Transverse colon (tissue), 4 donors: ENCODE measurements at places on chromosomes 12 and 14. TPM values are rescaled to one million over a fixed set of nuclear protein-coding genes. Genes with fewer than 3 reads are reported as not detected.

GRCh38 chr12:80814453-80814852 lies 97.7 kb downstream of the MYF5 start:
- DNase-seq, result no peak

GRCh38 chr12:64473176-64473575 lies 21.3 kb downstream of the TBK1 start:
- no peak for DNase-seq

DNA sequence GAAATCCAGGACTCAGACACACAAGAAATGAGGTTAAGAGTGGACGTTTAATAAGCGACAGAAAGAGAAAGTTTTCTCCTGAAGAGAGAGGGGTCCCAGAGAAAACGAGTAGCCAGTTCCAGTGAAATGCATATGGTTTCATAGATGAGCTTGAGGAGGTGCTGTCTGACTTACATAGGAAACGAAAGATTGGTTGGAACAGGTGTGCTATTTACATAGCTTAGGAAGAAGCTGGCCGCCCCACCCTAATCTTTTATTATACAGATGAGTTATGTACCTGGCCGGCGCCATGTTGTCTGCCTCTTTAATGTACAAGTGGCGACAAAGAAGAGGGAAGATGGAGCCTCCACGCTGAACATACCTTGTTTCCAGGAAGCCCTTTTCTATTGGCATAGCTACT lies 223.0 kb downstream of the SLC6A15 start:
- no peak for DNase-seq

DNA sequence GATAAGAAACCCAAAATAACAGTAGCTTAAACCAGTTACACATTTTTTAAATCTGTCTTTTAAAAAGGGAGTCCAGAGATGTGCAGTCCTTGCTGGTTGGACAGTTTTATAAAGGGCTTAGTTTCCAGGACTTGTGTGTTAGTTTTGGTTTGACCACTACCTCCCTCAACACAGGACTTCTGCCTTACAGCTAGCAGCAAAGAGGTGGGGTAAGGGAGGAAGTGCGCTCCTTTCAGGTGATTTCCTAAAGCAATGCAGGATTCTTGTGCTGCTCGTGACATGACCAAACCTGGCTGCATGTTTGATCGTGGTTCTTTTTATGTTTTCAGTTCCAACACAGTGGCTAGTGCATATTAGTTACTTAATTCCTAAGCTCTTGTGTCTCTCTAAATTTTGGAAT lies 266.2 kb downstream of the TMTC2 start:
- DNase-seq, result no peak

GRCh38 chr12:19932413-19932812 lies 435.9 kb upstream of the PDE3A start:
- DNase-seq, result no peak

GRCh38 chr12:40726366-40726765 lies 34.1 kb downstream of the CNTN1 start:
- no peak for DNase-seq

- no peak for DNase-seq
Measured at GRCh38 chr12:117111821-117112595, 12.8 kb upstream of the TESC start.

DNA sequence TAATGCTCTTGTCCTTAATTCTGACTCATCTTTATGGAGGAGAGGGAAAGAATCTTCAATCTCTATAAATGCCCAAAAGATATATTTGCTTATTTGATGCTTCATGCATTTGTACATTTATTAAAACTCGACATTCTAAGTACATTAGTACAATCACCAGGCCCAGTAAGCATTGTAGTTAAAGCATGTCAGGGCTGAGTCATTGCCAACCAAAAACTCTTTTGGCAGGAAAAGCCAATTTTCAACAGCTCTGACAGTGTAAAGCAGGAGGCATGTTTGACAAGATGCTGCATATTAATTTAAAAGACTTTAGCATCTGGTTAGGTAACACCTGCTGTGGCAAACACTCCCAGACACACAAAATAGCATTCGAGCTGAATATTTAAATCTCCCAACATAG lies 290.9 kb downstream of the PPFIA2 start:
- no peak for DNase-seq

DNA sequence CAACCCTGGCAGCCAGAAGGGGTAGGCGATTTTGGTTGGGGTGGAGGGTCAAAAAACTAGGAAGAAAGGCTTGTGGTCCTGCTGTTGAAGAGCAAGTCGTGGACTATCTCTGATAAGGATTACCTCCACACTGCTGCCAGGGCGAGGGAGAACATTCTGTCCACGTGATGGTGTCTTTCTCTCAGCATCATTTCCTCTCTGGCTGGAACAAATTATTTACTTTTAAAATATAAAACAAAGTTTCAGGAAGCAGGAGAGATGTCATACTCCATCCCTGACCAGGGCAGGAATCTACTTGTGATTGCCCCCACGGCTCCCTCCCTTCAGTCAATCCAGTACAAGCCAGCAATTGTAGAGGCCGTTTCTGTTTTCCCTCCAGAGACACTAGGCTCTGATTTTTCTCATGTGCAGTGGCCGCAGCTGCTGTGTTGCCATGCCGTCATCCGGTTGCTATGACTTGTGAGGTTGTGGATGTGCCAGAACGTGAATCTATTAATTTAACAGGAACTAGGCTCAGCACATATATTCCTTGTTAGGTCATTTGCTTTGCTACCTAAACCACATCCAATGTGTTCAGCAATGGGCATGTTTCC lies 61.5 kb upstream of the PTGR2 start:
- peak; percentile 56 for DNase-seq

- peak; percentile 28 for DNase-seq
Measured at GRCh38 chr12:52395761-52396434, 10.2 kb downstream of the KRT82 start.

- peak; percentile 22 for DNase-seq
Measured at GRCh38 chr14:103391048-103391447, 5.8 kb downstream of the MARK3 start.

DNA sequence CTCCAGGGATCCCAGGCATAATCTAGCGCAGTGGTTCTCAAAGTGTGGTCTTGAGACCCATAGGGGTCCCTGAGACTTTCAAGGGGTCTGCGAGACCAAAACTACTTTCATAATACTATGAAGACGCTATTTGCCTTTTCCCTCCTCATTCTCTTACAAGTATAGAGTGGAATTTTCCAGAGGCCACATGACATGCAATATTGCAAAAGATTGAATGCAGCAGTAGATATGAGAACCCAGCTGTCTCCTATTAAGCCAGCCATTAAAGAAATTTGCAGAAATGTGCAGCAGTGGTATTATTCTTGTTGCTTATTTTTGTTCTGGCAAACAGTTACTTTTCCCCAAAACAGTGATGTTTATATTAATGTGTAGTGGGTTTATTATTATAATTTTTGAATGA lies 62.8 kb downstream of the VWF start:
- no peak for DNase-seq

GRCh38 chr12:70459786-70460185 lies 93.7 kb downstream of the KCNMB4 start:
- DNase-seq, result no peak

GRCh38 chr12:106106061-106106566 lies 32.6 kb downstream of the NUAK1 start:
- no peak for DNase-seq

DNA sequence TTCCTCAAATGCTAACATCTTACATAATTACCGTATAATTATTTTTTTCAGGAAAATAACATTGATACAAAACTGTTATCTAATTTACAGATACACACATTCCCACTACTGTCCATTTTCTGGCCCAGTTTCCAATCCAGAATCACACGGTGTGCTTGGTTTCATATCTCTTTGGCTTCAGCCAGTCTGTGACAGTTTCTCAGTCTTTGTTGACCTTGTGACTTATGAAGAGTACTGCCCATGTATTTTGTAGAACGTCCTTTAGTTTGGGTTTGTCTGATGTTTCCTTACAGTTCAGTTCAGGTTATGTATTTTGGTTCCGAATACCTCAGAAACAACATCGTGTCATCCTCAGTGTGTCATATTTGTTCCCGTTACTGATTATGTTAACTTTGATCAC lies 16.2 kb downstream of the RXYLT1 start:
- no peak for DNase-seq

DNA sequence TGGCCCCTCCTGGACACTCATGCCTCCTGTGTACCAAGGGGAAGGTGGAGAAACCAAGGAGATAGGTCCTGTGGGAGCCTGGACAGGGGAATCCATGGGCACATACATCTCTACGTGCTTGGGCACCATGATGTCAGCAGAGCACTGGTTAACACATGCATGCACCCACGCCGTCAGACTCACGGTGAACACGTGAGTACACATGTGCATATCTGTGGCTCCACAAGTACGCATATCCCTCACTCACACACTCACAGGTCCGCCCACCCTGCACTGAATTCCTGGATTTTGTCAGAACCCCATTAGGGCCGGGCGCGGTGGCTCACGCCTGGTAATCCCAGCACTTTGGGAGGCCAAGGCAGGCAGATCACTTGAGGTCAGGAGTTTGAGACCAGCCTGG lies 29.1 kb upstream of the COX6A1 start:
- DNase-seq, result no peak

- DNase-seq, result no peak
Measured at GRCh38 chr12:6355491-6356373, 13.9 kb upstream of the TNFRSF1A start.

- peak; percentile 60 for DNase-seq
Measured at GRCh38 chr14:103716091-103716801, 636 bp downstream of the ZFYVE21 start.

DNA sequence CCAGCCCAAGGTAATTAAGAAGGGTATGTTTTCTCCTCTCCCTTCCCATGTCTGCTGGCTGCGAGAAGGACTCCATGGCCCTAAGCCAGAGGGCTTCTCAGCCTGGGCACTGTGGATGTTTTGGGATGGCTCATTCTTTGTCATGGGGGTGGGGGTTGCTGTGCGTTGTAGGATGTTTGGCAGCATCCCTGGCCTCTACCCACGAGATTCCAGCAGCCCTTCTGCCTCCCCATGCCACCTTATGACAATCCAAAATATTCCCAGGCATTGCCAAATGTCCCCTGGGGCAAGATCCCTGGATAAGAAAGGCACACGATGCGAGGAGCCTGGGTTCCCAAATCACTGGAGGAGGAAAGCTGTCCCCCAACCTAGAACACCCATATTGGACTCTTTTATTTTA lies 36.4 kb downstream of the DAO start:
- DNase-seq, result no peak

DNA sequence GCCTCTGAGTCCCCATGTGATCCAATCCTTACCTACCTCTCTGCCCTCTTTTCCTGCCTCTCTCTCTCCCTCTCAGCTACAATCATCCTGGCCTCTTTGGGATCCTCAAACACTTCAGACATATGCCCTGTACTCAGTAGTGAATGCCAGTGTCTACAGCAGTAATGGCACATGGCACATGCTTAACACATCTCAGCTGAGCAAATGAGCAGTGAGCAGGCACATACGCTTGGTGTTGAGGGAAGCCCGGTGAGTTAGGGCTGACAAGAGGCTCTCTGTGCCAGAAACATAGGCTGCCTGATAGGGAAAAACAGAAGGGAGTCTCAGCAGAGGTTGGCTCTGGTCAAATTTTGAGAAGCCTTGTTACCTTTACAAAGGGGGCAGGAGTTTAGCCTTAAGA lies 409.1 kb downstream of the TMEM132D start:
- DNase-seq, result no peak

GRCh38 chr12:112179341-112179740 lies 54.0 kb downstream of the TRAFD1 start:
- DNase-seq, result no peak

GRCh38 chr14:52729585-52729924 lies 411 bp upstream of the STYX start:
- no peak for DNase-seq

- DNase-seq, result no peak
Measured at GRCh38 chr12:132238488-132238854, 90.9 kb downstream of the GALNT9 start.

DNA sequence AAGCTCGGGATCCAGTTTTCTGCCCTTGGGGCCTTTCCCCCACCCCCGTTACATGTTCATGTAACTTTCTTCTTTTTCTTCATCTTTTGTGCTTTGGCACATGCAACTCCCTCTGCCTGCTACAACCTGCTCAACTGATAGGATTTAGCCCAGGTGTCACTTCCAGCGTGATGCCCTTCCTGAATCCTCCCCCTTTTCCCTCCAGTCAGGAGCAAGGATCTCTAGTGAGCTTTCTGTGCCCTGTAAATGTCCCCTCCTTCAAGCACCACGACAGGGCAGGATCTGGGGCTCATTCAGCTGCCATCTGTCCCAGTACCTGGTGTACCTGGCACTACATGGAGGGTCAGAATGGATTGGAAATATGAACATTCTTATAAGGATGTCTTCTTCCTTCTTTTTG lies 15.3 kb downstream of the PELI2 start:
- no peak for DNase-seq

DNA sequence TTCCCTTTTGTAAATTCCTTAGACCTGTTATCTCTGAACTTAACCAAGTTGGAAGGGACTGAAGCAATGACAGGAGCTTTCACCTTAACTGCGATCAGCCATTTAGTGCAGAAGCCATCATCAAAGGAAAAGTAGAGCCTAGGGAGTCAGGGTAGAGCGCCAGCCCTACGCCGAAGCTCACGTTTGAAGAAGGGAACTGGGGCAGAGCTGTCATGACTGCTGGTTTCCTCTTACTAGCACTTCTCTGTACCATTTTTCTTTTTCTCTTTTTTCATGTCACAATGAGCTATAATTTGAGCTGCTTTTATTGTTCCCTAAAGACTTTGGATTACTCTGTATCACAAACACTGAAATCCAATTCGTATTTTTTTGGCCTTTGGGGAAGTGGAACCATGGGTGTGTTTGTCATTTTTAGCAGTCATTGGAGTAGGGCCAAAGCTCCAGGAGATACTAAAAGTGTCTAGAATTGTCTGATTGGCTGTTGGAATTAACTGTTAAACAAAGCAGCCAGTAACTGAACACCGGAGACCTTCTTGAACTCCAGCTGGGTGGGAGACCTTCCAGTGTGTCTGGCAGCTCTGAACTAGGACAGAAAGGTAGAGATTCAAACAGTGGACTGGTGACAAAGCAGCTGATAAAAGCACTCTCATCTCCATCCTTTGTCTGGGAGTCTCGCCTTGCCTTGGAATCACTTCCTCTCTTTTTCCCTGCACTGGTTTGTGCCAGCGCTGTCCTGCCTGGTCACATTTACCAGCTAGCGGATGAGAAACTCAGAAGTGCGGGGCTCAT lies 9.1 kb downstream of the MTRFR start:
- no peak for DNase-seq

DNA sequence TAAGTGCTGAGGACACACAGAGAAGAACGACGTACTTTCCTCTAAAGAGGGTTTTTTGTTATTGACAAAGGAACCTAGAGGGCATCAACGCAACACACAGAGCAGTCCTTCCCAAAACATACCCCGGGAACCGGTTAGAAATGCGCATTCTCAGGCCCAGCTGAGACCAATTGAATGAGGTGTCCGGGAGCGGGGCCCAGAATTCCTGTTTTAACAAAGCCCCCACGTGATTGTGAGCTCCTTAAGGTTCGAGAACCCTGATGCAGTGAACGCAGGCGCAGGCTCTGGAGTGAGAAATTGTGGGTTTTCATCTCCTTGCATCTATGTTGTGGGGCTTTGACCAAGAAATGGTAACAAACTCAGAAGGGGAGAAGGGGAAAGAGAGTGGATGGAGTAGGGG lies 51.0 kb upstream of the TBX3 start:
- no peak for DNase-seq

Gene GPRC5A
- total RNA-seq, result 106 TPM

Gene REP15
- 38.3 TPM for total RNA-seq

Gene NKX2-8
- not detected for total RNA-seq

Gene G2E3
- 9.7 TPM for total RNA-seq

Gene BATF
- not detected for total RNA-seq

Gene ANGEL1
- total RNA-seq, result 17.5 TPM

Gene GALNT8
- 7.5 TPM for total RNA-seq
